ENCODE measurements at places on chromosomes 16 and 17. TPM values are rescaled to one million over a fixed set of nuclear protein-coding genes. Genes with fewer than 3 reads are reported as not detected.

Gene TMC8
- 577 TPM for total RNA-seq

DNA sequence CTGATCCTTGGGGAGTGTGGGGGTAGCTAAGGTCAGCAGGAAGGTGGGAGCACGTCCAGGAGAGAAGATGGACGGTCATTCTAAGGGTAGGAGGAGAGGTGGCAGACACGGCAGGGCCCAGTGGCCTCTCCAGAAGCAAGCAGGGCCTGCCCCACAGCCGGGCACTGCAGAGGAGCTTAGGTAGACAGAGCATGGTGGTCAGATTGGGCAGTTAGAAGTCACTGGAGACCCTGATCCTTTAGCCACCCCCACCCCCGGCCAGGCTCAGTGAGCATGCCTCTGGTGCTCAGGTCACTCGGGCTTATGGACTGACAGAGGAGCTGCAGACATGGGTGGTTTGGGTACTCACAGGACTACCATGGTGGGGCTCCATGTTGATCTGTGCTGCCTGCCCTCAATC lies 26.3 kb downstream of the NLRP1 start:
- no peak overlapping the region for H3K27ac ChIP-seq
- peaks cover 9% of the 10 kb centered on the region for H3K4me1 ChIP-seq
- peaks cover 66% of the 10 kb centered on the region for H3K36me3 ChIP-seq
- no peak for DNase-seq

DNA sequence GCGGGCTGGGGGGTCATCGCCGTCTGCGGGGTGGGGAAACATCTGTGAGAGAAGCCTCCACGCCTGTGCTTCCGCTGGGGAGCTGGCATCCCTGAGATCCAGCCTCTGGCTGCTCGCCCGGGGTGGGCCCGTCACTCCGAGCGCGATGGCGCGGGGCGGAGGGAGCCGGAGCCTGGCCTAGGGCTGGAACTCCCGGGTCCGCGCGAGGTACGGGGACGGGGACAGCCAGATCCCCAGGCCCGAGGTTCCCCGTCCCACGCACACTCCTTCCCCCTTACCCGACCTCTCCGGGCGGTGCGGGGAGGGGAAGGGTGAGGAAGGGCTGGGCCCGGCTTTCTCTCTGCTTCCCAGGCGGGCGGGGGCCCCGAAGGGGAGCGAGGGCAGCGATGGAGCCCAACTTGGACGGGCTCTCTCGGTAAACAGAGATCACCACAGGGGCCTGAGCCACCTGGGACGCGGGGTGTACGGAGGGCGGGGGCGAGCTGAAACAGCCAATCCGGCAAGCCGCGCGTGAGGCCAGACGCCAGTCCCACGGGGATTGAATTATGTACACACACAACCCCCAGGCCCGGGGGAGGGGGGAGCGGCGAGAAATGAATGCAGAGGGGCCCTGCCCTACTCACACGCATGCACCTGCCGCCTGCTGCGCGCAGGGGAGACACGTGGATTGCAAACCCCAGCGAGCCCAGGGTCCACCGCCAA lies at the start of gene SLC16A11:
Gene SLC16A11, minus strand, starts transcription at position 596 of the 702 bp plus-strand sequence. Its CDS starts 579 bp downstream, at position 17.
- peak within 1 kb of the TSS; percentile 60 for H3K4me3 ChIP-seq
- no peak for DNase-seq
- no peaks in the 10 kb centered on the region for H3K36me3 ChIP-seq
- H3K27ac ChIP-seq, result no peak within 1 kb of the TSS
- H3K4me1 ChIP-seq, result peaks cover 54% of the 10 kb centered on the region

GRCh38 chr17:50863221-50863843 lies 2.8 kb downstream of the TOB1 start:
- peak overlapping the region; percentile 13 for H3K27ac ChIP-seq
- H3K4me1 ChIP-seq, result peaks cover 23% of the 10 kb centered on the region
- no peak for DNase-seq
- peaks cover 32% of the 10 kb centered on the region for H3K36me3 ChIP-seq
- no peaks in the 10 kb centered on the region for H3K27me3 ChIP-seq

GRCh38 chr16:48918520-48919258 lies 308.7 kb upstream of the N4BP1 start:
- no peak overlapping the region for H3K27ac ChIP-seq
- no peak for DNase-seq
- no peak overlapping the region for H3K4me3 ChIP-seq
- H3K27me3 ChIP-seq, result no peaks in the 10 kb centered on the region
- H3K36me3 ChIP-seq, result no peaks in the 10 kb centered on the region

Measured in CD4-positive, alpha-beta T cell (primary cell).